ENCODE measurements at places on chromosomes 2 and 18.

GRCh38 chr18:23136326-23137096, 1.2 kb downstream of the CABLES1 start:
- no peaks in the 10 kb centered on the region for H3K36me3 ChIP-seq
- no peaks in the 10 kb centered on the region for H3K4me1 ChIP-seq
- DNase-seq: peak; percentile 41
- H3K4me3 ChIP-seq: peak overlapping the region; percentile 78
- peak overlapping the region; percentile 89 for H3K27ac ChIP-seq

- DNase-seq: no peak
- no peaks in the 10 kb centered on the region for H3K4me1 ChIP-seq
- H3K27me3 ChIP-seq: no peaks in the 10 kb centered on the region
- H3K27ac ChIP-seq: no peak overlapping the region
- H3K4me3 ChIP-seq: no peak overlapping the region
Observed at GRCh38 chr2:113032737-113033136, 19.9 kb downstream of the IL36B start.

- H3K4me1 ChIP-seq: no peaks in the 10 kb centered on the region
- no peak overlapping the region for H3K4me3 ChIP-seq
- no peak overlapping the region for H3K27ac ChIP-seq
Observed at GRCh38 chr18:32919799-32920198, 147.0 kb upstream of the KLHL14 start.

DNA sequence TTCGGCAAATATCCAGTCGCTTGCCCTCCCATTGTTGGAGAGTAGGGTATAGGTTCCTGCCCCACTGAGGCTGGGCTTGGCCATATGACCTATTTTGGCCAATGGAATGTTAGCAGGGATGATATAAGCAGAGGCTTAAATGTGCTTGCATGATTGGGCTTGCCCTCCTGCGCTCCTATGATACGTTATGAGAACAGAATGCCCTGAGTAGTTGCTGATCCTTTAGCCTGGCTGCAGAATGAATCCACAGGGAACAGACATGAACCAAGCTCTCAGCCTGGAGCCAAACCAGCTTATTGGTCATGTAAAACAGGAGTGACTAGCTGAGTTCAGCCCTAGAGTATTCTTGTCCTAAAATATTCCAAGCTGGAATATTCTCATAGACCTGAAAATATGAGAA, 34.8 kb upstream of the IMP4 start:
- no peak overlapping the region for H3K27ac ChIP-seq
- no peak overlapping the region for H3K4me3 ChIP-seq

- no peaks in the 10 kb centered on the region for H3K36me3 ChIP-seq
- H3K4me1 ChIP-seq: no peaks in the 10 kb centered on the region
- no peaks in the 10 kb centered on the region for H3K27me3 ChIP-seq
- H3K27ac ChIP-seq: no peak overlapping the region
- no peak overlapping the region for H3K4me3 ChIP-seq
Observed at GRCh38 chr2:134109725-134110124, 144.1 kb upstream of the MGAT5 start.

DNA sequence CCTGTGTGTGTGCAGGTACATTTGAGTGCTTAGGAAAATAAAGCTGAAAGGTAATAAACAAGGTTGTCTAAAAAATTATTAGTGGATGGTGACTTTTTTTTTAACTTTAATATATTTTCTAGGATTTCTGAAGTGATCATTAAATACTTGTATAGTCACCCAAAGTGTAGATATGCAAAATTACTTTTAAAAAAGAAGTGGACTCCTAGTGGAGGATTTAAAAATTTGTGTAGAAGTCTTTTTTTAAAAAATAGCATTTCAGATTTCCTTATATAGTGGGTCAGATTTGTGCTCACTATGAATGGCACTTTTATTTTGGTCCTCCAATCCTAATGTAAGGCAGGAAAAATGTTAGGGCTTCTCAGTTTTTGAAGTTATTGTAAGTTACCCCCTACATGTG, 3.9 kb downstream of the GORASP2 start:
- no peaks in the 10 kb centered on the region for H3K36me3 ChIP-seq
- DNase-seq: no peak
- H3K27ac ChIP-seq: no peak overlapping the region
- no peak overlapping the region for H3K4me3 ChIP-seq
- H3K27me3 ChIP-seq: no peaks in the 10 kb centered on the region

DNA sequence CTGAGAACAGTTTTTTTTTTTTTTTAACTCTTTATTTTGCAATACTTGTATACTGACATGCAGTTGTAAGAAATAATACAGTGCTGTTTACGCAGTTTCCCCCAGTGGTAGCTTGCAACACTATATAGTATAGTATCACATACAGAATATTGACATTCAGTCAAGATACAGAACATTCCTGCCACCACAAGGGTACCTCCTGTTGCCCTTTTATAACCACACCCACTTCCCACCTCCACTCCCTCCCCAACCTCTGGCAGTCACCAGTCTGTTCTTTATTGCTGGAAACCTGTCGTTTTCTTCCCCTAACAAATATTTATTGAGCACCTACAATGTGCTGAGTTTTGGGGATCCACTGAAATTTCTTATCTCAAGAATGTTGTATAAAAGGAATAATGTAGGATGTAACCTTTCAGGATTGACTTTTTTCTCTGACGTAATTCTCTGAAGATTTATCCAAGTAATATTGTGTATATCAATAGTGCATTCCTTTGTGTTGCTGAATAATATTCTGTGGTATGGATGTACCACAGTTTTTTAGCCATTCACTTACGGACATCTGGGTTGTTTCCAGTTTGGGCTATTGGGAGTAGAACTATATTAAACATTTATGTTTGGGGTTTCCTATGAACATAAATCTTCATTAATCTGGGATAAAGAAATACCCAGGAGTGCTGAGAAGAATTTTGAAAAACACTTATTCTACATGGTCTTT, 51.4 kb upstream of the EML6 start:
- peak overlapping the region; percentile 92 for H3K27ac ChIP-seq
- H3K4me3 ChIP-seq: no peak overlapping the region
- peaks cover 4% of the 10 kb centered on the region for H3K4me1 ChIP-seq
- DNase-seq: no peak
- no peaks in the 10 kb centered on the region for H3K27me3 ChIP-seq
- no peaks in the 10 kb centered on the region for H3K36me3 ChIP-seq

Data from breast epithelium (tissue), 4 donors.